ENCODE measurements at places on chromosomes 1 and 21. TPM values are rescaled to one million over a fixed set of nuclear protein-coding genes. Genes with fewer than 3 reads are reported as not detected.

The SPRR2B gene
- not detected for total RNA-seq

The LINGO4 gene
- total RNA-seq: 2.3 TPM

- H3K4me3 ChIP-seq: no peak overlapping the region
- no peaks in the 10 kb centered on the region for H3K4me1 ChIP-seq
- H3K36me3 ChIP-seq: no peaks in the 10 kb centered on the region
Measured at GRCh38 chr1:226787071-226787470, 48.0 kb upstream of the ITPKB start.

GRCh38 chr1:156155756-156156510, 2.5 kb downstream of the SEMA4A start:
- no peak for DNase-seq
- peaks cover 4% of the 10 kb centered on the region for H3K4me1 ChIP-seq
- no peak overlapping the region for H3K4me3 ChIP-seq
- no peaks in the 10 kb centered on the region for H3K36me3 ChIP-seq
- H3K27me3 ChIP-seq: no peaks in the 10 kb centered on the region
- H3K27ac ChIP-seq: no peak overlapping the region

The RNF187 gene
- total RNA-seq: 83.7 TPM

- H3K4me1 ChIP-seq: no peaks in the 10 kb centered on the region
- H3K36me3 ChIP-seq: no peaks in the 10 kb centered on the region
- H3K27me3 ChIP-seq: no peaks in the 10 kb centered on the region
- no peak for DNase-seq
- H3K27ac ChIP-seq: no peak overlapping the region
- no peak overlapping the region for H3K4me3 ChIP-seq
Measured at GRCh38 chr1:239764546-239764945, 327.1 kb upstream of the FMN2 start.

The DFFA gene
- total RNA-seq: 24.8 TPM

GRCh38 chr1:86914601-86914997, at the start of gene HS2ST1:
TSS of gene HS2ST1 (plus strand) at chr1:86914635.
- H3K4me3 ChIP-seq: peak within 1 kb of the TSS; percentile 83
- H3K27me3 ChIP-seq: no peaks in the 10 kb centered on the region
- no peaks in the 10 kb centered on the region for H3K4me1 ChIP-seq
- H3K36me3 ChIP-seq: no peaks in the 10 kb centered on the region
- no peak for DNase-seq

- H3K4me3 ChIP-seq: no peak overlapping the region
- no peak overlapping the region for H3K27ac ChIP-seq
- H3K27me3 ChIP-seq: no peaks in the 10 kb centered on the region
Measured at GRCh38 chr1:156994277-156994676, 51.3 kb downstream of the ARHGEF11 start.

The GOLT1A gene
- 3.0 TPM for total RNA-seq

The DNAJC28 gene
- 4.4 TPM for total RNA-seq

The RNF186 gene
- not detected for total RNA-seq

The NASP gene
- total RNA-seq: 66.5 TPM

The PARP1 gene
- 197 TPM for total RNA-seq

The TNFRSF14 gene
- 105 TPM for total RNA-seq

DNA sequence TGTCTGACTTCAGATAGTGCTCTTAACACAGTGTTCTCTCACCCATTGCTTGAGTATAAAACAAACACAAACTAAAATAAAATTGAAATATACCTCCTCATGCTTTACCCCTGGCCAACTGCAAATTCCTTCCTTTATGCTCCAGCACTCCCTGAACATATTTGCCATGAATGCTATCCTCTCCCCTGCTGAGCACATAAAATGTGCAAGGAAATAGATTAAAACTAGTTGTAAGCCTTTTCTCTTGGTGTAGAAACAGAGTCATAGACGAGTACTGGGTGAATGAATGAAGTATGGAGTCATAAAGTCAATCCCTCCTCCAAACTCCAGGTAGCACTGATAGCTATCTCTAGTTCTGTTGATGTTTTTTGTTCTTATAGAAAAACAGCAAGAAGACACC, 2.6 kb downstream of the GPR161 start:
- no peak overlapping the region for H3K27ac ChIP-seq
- no peaks in the 10 kb centered on the region for H3K4me1 ChIP-seq
- no peaks in the 10 kb centered on the region for H3K27me3 ChIP-seq

- H3K4me3 ChIP-seq: peak overlapping the region; percentile 57
- no peaks in the 10 kb centered on the region for H3K4me1 ChIP-seq
- no peak for DNase-seq
- peaks cover 11% of the 10 kb centered on the region for H3K36me3 ChIP-seq
- peak overlapping the region; percentile 71 for H3K27ac ChIP-seq
Measured at GRCh38 chr1:28507646-28508434, 2.0 kb downstream of the RCC1 start.

DNA sequence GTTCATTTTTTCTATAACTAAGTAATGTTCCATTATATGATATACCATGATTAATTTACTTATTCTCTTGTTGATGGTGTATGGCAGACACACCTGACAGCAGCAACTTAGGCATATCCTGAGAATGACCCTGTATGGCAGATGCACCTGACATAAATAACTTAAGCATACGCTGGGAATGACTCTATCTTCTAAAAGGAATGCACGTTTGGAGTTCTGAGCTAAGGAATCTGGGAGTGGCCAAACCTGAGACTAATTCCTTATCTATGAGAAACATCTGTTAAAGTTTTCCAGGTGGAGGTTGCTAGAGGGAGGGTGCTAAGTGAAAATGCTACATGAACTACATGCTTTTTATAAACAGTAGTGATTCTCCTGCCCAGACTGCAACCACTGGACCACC, 96.7 kb upstream of the RGS18 start:
- no peaks in the 10 kb centered on the region for H3K36me3 ChIP-seq
- H3K4me3 ChIP-seq: no peak overlapping the region
- no peaks in the 10 kb centered on the region for H3K4me1 ChIP-seq
- DNase-seq: no peak
- no peak overlapping the region for H3K27ac ChIP-seq

The CAMSAP2 gene
- total RNA-seq: 15.8 TPM

GRCh38 chr1:163174524-163175437, 27.9 kb downstream of the RGS5 start:
- no peaks in the 10 kb centered on the region for H3K4me1 ChIP-seq
- H3K27me3 ChIP-seq: no peaks in the 10 kb centered on the region
- H3K4me3 ChIP-seq: no peak overlapping the region
- no peaks in the 10 kb centered on the region for H3K36me3 ChIP-seq
- DNase-seq: peak; percentile 43

- H3K4me3 ChIP-seq: no peak overlapping the region
- no peaks in the 10 kb centered on the region for H3K36me3 ChIP-seq
- no peak for DNase-seq
- no peak overlapping the region for H3K27ac ChIP-seq
- H3K27me3 ChIP-seq: no peaks in the 10 kb centered on the region
Measured at GRCh38 chr1:46464915-46465314, 24.7 kb upstream of the DMBX1 start.

The FCAMR gene
- total RNA-seq: 2.3 TPM

The ITLN2 gene
- 0.82 TPM for total RNA-seq

DNA sequence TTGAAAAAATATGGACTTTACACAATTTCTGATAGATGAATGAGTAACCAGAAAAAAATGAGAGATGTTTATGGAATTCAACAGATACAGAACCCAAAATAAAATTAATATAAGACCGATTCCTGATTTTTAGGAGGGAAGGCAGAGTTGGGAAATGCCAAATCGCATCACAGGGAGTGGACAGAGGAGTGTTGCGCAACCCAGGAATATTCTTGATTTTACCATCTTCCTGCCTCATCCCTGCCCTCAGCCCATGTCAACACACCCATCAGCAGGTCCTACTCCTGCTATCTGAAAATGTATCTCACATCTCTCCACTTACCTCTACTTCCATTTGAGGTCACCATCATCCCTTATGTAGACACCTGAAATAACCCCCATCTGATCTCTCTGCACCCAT, 221.0 kb downstream of the DSCAM start:
- no peak overlapping the region for H3K4me3 ChIP-seq
- no peaks in the 10 kb centered on the region for H3K36me3 ChIP-seq
- no peaks in the 10 kb centered on the region for H3K4me1 ChIP-seq
- DNase-seq: no peak
- H3K27ac ChIP-seq: no peak overlapping the region

DNA sequence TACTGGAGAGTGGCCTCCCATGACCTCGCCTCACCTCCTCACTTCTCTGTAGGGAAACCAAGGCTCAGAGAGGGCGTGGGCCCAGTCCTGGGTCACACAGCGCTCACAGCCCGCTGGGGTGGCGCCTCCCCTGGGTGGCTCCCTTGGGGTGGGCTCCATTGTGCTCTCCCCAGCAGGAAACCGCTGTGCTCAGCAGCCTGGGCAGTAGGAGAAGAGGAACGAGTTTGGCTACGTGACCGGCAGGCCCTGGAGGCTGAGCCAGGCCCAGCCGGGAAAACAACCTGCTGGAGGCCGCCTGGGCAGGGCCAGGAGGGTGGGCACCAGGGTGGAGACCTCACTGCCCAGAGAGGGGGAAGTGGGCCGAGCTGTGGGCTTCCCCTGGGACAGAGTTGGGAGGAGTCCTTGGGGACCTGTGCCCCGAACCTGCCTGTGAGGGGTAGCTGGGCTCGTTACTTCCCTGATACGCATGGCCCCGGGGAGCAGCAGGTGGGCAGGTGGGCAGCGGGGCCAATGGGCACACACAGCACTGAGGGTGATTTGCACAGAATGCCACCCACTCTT, 15.0 kb upstream of the FAM131C start:
- H3K36me3 ChIP-seq: no peaks in the 10 kb centered on the region

All from prostate gland (tissue), 2 donors.